ENCODE measurements at places on chromosomes 1 and 21.

- no peak for DNase-seq
Measured at GRCh38 chr1:39342776-39343175, 138.3 kb downstream of the MACF1 start.

GRCh38 chr1:200258447-200259375, 151.1 kb downstream of the ZNF281 start:
- DNase-seq, result no peak

- DNase-seq, result no peak
Measured at GRCh38 chr1:43345120-43345519, 7.5 kb downstream of the MPL start.

- DNase-seq, result no peak
Measured at GRCh38 chr1:24098102-24098501, 13.8 kb downstream of the MYOM3 start.

GRCh38 chr1:2073382-2074230, 23.4 kb downstream of the PRKCZ start:
- no peak for DNase-seq

DNA sequence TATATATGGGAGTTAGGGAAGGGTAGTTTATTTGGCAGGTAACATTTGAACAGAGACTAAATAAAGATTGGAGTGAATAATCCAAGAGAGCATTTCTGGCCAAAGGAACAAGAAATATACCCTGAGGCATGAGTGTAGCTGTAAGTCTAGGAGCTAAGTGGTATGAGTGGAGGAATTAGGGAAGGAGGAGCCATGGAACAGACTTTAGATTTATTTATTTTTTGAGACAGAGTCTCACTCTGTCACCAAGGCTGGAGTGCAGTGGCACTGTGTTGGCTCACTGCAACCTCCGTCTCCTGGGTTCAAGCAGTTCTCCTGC, 18.4 kb downstream of the CAPZA1 start:
- no peak for DNase-seq

- no peak for DNase-seq
Measured at GRCh38 chr1:116724765-116725375, 29.4 kb upstream of the CD2 start.

DNA sequence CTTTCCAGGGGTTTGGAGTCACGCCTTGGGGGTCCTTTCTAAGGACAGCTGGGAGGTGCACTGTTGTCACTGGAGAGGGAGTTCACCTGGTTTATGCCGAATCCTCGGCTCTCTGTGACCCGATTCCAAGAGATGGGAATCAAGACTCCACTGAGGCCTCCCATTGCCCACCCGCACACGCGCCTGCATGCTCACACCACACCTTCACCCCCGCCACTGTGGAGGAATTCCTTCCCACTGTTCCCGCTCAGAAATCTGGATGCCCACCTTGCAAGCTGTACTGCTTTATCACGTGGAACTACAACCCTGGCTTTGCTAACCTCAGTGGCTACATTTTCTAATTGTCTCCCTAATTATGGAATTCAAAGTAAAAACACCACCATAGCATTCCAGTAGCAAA, 29.2 kb downstream of the PGBD5 start:
- no peak for DNase-seq

DNA sequence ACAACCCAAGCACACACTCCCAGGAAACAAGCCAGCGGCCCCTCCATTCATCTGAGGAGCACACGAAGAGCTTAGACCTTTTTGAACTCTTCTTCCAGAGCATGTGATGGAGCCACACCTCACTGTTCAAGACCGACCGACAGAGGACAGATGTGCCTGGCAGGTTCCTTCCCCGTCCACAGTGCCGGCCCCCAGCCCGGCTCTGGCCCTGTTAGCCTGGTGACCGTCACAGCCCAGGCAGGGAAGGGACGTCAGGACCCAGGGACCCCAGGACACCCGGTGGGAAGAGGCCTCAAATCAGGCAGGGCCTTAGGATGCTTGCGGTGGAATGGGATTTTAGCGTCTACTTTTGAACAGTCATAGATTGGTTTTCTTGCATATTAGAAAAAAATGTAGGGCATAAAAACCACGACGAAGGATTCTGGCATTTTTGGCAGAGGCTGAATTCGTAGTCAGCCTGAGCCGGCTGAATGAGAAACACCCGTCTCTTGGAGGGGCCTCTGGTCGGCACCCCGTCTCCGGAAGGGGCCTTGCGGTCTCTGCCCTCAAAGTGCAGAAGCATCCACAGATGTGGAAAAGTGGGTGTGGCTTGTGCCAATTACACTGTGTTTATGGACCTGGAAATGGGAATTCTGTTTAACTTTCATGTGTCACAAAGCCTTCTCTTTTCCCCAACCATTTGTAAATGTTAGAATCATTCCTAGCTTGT, 79.3 kb downstream of the SIK1 start:
- DNase-seq, result no peak

GRCh38 chr1:22137004-22137720, 5.7 kb downstream of the WNT4 start:
- peak; percentile 80 for DNase-seq

GRCh38 chr1:43836267-43836951, 97.2 kb upstream of the ARTN start:
- DNase-seq, result no peak
